ENCODE measurements at places on chromosomes 7 and 10.

GRCh38 chr10:14757394-14757793 lies 17.3 kb downstream of the FAM107B start:
- DNase-seq = no peak

GRCh38 chr7:85681241-85681640 lies 494.4 kb upstream of the SEMA3D start:
- no peak for DNase-seq

DNA sequence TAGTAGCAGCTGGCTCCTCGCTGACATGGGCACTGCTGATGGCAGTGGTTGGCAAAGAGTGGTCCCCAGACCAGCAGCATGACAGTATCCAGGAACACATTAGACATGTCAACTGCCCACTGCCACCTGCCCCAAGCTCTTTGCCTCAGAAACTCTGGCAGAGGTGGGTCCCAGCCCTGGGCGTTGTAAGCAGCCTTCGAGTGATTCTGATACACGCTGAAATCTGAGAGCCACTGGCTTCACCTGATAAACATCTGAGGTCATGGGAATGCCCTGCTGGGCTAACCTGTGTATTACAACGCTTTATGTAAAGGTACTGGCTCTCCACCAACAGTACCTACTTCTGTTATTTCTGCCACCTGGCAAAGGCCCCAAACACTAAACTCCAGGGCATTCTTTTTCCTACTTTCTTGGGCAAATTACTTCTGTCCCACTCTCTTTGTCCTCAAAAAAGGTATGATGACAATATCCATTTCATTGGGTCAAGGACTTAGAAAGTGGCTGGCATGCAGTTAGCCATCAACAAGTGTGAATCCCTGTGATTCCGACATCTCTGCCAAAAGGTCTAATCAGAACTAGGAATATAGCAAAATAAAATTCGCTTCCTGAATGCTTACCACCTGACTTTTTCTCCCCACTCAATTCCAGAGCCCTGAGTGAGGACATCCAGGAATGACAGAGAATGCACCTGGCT lies 9.2 kb downstream of the SGMS1 start:
- DNase-seq = peak; percentile 27

- no peak for DNase-seq
These were observed 1692.0 kb downstream of the REEP3 start for GRCh38 chr10:65213170-65213569.

- DNase-seq = peak; percentile 31
These were observed 151.5 kb downstream of the ANK3 start for GRCh38 chr10:60237977-60238758.

DNA sequence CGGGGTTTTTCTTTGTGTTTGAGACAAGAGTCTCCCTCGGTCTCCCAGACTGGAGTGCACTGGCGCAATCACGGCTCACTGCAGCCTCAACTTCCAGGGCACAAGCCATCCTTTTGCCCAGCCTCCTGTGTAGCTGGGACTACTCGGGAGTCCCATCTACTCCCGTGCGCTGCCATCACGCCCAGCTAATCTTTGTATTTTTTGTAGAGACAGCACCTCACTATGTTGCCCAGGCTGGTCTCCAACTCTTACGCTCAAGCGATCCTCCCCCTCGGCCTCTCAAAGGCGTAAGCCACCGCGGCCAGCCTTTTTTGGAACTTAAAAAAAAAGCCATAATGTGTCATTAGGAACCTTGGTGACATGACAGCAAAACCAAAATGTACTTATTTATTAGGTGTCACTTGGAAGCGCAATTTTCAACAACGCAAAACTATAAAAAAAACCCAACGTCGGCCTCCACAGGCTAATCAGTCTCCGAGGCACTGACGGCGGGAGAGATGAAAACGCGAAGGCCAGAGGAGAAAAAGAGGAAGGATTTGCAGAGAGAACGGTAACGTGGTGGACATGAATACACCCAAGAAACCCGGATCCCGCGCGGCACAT lies 911 bp upstream of the HNRNPH3 start:
- DNase-seq = peak; percentile 12

DNA sequence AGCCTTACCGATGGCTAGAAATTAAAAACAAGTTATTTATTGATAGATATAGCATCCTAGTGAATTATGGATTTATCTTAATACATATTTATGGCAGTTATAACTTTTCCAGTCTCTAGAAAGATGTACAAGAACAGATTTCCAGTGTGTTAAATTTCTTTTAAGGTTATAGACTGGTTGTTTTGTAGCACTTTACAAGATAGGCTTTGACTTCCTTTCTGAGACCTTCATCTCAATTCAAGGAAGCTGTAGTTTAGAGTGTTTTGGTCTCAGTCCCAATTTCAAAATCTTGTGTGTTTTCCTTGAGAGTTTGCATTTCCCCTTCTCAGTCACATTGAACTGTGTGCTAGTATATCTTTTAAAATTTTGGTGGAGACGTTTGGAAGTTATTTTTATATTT lies 30.1 kb downstream of the PLEKHA1 start:
- DNase-seq = no peak

- no peak for DNase-seq
These were observed 8.2 kb downstream of the COL26A1 start for GRCh38 chr7:101370836-101371235.

- no peak for DNase-seq
These were observed 551.5 kb downstream of the KCNMA1 start for GRCh38 chr10:77086081-77086480.

GRCh38 chr7:85023066-85023712 lies 163.7 kb downstream of the SEMA3D start:
- DNase-seq = peak; percentile 55

GRCh38 chr10:86257683-86258082 lies 108.9 kb downstream of the GRID1 start:
- DNase-seq = no peak
